ENCODE measurements at places on chromosomes 4 and X.

GRCh38 chr4:182434720-182435119 lies 191.5 kb downstream of the TENM3 start:
- DNase-seq, result no peak

- peak; percentile 39 for DNase-seq
Measured at GRCh38 chr4:7193030-7193958, 956 bp downstream of the SORCS2 start.

DNA sequence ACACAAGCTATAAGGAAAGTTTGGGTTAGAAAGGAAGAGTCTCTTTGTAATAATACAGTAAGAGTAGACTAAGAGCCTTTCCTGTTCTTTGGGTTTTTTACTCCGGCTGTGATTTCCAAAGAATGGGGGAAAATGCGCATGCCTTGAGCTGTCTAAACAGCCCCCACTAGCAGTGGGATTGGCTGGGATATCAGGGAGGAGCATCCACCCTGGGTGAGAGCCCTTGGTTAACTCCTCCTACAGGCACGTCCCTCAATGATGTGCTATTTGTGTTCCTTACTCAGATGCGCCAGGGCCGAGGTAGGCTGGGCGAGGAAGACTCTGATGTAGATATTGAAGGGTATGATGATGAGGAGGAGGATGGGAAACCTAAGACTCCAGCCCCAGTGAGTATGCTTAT lies 74.0 kb upstream of the OGT start:
- no peak for DNase-seq

GRCh38 chrX:96721354-96721753 lies 36.7 kb downstream of the DIAPH2 start:
- no peak for DNase-seq

DNA sequence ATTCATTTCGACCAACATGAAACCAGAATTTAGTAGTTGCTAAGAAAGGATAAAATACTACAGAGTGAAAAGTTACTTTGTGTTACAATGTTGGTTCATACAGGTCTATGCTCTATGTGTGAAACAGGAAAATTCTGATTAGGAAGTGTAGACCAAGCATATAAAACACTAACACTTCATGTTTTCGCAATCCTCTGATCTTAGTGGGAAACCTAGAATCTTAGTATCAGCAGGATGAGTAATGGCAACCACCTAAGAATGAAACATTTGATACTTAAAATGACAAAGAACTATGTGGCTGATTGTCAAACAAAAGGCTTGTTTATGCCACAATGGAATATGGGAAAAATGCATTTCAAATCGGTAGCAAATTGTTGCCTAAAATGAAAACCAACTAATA lies 116.1 kb downstream of the AMMECR1 start:
- DNase-seq, result no peak

DNA sequence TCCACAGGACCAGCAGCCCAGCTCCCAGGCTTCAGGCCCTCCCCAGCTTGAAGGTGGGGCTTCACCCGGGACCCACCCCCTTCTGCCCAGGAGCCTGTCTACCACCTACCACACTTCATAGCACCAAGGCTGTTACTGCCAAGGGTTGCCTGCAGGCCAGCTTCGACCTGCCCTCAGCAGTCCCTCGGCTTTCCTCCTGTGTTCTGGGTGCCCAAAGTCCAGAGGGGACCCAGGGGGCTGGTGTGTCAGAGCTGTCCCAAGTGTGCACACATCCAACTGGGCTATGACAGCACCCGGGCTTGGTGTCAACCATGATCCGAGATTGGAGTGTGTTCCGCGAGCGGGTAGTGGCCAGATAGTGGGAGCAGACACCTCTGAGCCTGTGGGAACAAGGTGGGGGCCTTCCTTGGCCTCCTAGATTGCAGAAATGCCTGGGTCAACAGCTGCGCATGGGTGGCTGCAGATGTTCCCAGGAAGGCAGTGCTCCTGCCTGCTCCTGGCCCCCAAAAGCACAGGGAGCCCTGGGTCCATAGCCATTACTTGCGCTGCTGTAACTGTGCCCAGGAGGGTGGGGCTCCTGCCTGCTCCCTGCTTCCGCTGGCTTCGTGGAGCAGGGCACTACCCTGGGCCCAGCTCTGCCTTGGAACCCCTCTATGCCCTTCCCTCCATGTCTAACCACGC lies 16.8 kb downstream of the SULT1B1 start:
- no peak for DNase-seq

- no peak for DNase-seq
Measured at GRCh38 chr4:112854420-112854819, 195.0 kb upstream of the ANK2 start.

DNA sequence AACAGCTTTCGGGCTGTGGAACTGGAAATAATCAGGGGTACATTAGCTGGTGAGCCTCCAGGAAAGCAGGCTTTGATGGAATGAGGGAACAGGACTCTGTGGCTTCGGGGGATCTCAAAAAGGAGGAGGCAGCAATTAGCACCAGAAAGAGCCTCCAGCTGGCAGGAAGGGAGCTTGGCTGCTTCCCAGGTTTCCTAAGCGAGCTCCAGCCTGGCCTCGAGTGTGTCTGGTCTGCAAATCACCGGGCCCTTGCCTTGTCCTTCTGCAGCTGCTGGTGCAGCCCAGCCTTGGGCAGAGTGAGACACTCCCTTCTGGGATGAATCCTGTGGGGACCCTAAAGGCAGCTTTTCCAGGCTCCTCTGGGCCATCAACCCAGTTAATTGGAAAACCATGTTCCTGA lies 10.7 kb upstream of the PDHA1 start:
- no peak for DNase-seq
